Stimulated activated CD8-positive, alpha-beta memory T cell treated with anti-CD3 and anti-CD28 coated beads, Interleukin-7, amount 100 ng/mL, for 48 hours (primary cell): ENCODE measurements at places on chromosomes 6 and 20.

GRCh38 chr20:50470264-50470858 is 39.8 kb upstream of the PTPN1 start:
- DNase-seq: no peak

- DNase-seq: no peak
Measured at GRCh38 chr6:114040871-114041270, 69.9 kb upstream of the HDAC2 start.

DNA sequence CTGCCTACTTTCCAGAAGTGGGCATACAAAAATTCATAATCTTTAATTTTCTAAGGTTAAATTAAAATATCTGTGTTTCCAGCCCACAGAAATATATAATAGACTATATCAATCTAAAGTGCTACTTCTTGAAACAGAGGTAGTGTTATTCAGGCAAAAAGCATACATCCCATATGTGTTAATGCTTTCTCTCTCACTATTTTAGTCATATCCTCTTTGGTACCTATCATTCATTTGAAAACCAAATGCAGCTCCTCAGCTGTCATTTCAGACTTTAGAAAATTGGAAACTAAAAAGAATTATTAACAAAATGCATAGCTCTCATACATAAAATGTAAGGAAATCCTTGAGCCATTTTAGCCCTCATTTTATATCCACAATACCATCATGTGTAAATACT is 925 bp downstream of the FHL5 start:
- no peak for DNase-seq

GRCh38 chr6:88361298-88361697 is 195.2 kb upstream of the CNR1 start:
- DNase-seq: no peak

- no peak for DNase-seq
Measured at GRCh38 chr6:102742028-102742427, 1348.5 kb downstream of the GRIK2 start.

- DNase-seq: no peak
Measured at GRCh38 chr6:145765449-145765848, 30.1 kb upstream of the EPM2A start.

- no peak for DNase-seq
Measured at GRCh38 chr20:23180451-23180921, 94.4 kb upstream of the CD93 start.

- no peak for DNase-seq
Measured at GRCh38 chr6:112485120-112485826, 138.1 kb downstream of the RFPL4B start.

- DNase-seq: no peak
Measured at GRCh38 chr6:12012558-12013306, 620 bp downstream of the HIVEP1 start.

- no peak for DNase-seq
Measured at GRCh38 chr6:12895721-12896120, 179.2 kb downstream of the PHACTR1 start.

- no peak for DNase-seq
Measured at GRCh38 chr6:18527836-18528743, 140.9 kb downstream of the RNF144B start.

DNA sequence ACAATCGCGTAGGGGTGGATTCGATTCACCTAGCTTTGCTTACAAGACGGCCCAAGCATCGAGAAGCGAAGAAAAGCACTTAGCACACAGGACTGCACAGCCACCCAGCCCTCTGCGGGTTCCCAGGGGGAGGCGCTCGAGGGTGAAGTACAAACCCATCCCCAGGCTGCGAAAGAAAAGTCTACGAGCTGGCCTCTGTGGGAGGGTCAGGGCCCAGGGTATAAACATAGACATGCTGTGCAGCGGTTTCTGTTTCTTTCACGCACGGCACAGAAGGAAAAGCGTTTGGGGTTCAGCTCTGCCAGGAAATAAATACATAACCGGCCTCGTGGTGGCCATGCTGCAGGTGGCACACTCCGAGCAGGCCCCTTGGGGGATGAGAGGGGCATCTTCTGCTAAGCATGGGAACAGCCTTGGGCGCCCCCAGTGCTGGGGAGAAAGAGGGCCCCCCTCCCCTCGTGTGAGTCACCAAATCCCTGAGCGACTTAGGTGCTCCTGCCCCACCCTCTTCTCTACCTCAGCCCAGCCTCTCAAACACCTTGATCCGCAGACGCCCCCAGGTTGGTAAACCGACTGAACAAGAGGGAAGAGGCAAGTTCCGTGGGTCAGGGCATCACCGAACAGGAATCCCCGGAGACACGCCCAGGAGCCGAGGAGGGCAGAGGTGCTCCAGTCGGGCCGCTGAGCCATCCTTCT is 91.6 kb upstream of the RIPOR2 start:
- peak; percentile 58 for DNase-seq

GRCh38 chr20:62500237-62500864 is 24.6 kb upstream of the GATA5 start:
- DNase-seq: peak; percentile 55

DNA sequence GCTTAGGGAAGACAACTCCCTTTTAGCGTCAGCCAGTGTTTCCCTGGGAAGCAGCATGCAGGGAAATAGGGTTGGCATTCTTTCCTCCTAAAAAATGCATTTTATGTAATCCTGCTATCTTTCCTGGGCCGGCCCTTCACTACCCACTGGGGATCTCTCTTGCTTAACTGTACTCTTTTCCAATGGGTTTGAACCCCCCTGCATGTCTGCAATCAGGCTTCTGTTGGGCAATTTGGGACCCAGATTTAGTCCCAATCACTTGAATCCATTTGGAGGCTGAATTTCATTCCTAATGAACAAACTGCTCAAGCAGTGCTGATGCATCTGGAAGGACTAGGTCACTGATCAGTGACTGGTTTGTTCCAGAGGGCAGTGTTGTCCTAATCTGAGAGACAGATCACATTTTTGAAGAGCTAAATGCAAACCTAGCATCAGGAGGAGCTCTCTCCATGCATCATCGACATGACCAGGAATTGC is 152.0 kb downstream of the TSHZ2 start:
- no peak for DNase-seq

DNA sequence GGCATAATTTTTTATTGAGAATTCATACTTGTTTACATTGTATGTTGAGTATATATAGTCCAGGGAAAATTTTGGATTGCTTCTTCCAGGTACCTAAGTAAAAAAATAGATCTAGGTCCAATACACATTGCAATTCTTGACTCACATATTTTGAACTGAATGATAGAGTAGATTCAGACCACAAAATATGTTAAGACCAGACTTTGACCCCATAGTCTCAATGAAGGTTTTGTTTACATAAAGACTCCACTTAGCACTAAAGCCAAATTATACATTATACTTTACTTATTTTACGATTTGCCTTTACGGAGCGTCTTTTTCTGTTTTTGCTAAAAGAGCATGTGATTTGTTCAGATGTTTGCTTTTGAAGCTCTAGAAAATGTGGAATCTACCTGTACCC is 144.1 kb upstream of the PTCHD4 start:
- DNase-seq: no peak

DNA sequence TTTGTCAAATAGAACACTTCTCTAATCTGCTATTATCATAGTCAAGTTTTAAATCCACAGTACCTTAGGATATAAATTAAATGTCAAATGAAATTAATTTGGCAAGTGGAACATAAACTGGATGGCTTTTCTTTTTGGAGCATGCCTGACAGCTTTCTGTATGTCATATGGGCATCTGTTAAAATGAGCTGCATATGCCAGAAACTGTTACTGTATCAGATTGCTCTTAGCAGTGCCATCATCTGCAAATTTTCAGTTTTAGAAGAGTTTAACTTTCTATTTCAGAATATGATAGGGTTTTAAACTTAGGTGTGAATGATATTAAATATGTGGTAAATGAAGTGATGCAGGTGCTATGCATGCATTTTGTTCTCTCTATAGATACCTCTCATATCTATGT is 3.4 kb upstream of the EEF1E1 start:
- DNase-seq: no peak

DNA sequence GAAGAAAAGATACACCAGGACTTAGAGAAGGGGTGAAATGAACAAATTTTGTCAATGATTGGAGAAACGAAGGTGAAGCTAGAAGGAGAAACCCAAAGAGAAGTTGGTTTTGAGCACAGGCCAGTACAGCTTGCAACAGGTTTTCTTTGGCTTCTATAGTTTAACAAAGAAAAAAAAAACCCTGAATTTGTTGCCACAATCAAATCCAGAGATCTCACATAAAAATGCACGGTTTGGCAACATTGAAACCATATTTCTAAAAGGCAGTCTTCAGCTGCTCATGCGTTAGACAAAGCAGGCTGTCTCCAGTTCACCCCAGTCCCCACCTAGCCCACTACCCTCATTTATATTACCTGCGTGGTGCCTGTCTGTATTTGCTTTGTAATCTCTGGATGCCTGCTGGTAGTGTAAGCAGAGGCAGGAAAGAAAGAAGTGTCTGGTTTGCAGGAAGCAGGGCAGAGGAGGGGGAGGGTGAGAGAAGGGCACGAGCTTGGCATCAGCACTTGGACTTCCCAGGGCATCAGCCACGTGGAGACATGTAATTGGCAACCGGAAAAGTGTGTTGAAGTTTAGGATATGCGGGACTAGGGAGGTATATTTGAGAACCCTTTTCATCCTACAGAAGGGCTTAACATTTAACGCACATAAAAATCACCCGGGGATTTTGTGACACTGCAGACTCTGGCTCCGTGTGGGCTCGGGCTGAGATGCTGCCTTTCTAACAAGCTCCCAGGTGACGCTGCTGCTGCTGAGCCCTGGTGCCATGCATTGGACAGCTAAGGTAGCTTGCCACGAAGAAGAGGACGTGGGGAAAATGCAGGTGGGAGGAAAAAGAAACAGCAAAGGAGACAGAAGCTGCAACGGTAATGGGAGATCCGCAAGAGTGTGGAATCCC is 14.4 kb downstream of the PFDN4 start:
- no peak for DNase-seq

GRCh38 chr6:53360093-53360912 is 11.6 kb upstream of the ELOVL5 start:
- DNase-seq: no peak

- DNase-seq: no peak
Measured at GRCh38 chr6:136137008-136137692, 113.0 kb downstream of the MTFR2 start.

DNA sequence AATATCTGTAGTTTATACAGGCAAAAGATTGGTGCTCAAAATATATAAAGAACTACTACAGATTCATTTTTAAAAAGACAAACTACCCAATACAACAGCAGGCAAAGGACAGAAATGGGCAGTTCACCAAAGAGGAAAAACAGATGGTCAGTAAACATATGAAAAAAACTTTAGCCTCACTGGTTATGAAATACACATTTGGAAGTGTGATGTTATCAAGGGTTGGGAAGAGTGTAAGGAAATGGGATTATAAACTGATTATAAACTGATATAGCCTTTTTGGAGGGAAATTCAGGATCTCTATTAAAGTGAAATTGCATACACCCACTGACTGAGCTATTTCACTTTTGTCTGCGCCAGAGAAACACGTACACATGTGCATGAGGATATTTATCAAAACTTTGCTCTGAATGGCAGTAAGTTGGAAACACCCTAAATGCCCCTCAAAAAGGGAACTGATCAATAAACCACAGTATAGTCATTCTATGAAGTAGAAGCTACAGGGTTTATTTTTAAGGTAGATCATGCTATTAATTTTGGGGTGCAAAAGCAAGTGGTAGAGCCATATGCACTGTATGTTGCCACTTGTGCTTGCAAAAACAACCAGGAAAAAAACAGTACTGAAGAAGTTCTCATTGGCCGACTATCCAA is 32.2 kb upstream of the ARFGEF2 start:
- no peak for DNase-seq

- no peak for DNase-seq
Measured at GRCh38 chr6:156976216-156977127, 199.3 kb downstream of the ARID1B start.

- DNase-seq: no peak
Measured at GRCh38 chr20:64143018-64143801, 21.0 kb upstream of the MYT1 start.

- no peak for DNase-seq
Measured at GRCh38 chr6:13362412-13362811, 34.1 kb upstream of the TBC1D7 start.

GRCh38 chr6:123518441-123519188 is 118.1 kb downstream of the TRDN start:
- no peak for DNase-seq

GRCh38 chr20:60255415-60255814 is 297.2 kb downstream of the CDH26 start:
- DNase-seq: no peak

- no peak for DNase-seq
Measured at GRCh38 chr6:36075656-36076055, 48.0 kb downstream of the MAPK14 start.
